Activated CD4-positive, alpha-beta T cell treated with anti-CD3 and anti-CD28 coated beads, Interleukin-2, amount 10 ng/mL, durations not matched to agents 7 days and 5 days (primary cell): ENCODE measurements at places on chromosomes 6 and 20. TPM values are rescaled to one million over a fixed set of nuclear protein-coding genes. Genes with fewer than 3 reads are reported as not detected.

OPN5 gene
- not detected for total RNA-seq

RBPJL gene
- not detected for total RNA-seq

VSTM2L gene
- total RNA-seq: not detected

HLA-DRB5 gene
- total RNA-seq: 27.9 TPM

TMEM217 gene
- total RNA-seq: 1.3 TPM

KCNS1 gene
- total RNA-seq: not detected

HUS1B gene
- total RNA-seq: 1.5 TPM

CLPSL2 gene
- total RNA-seq: not detected

CRISP2 gene
- total RNA-seq: not detected

CEBPB gene
- 17.9 TPM for total RNA-seq

IP6K3 gene
- not detected for total RNA-seq

SGK2 gene
- total RNA-seq: 0.40 TPM

C6orf52 gene
- total RNA-seq: 1.1 TPM

PPP1R3D gene
- 7.5 TPM for total RNA-seq

SLC22A7 gene
- not detected for total RNA-seq

ID4 gene
- not detected for total RNA-seq

CMTR1 gene
- 90.9 TPM for total RNA-seq

GZF1 gene
- total RNA-seq: 15.5 TPM

MYO6 gene
- 0.65 TPM for total RNA-seq

SIRPD gene
- total RNA-seq: 0.27 TPM

FLRT3 gene
- total RNA-seq: not detected

SYNDIG1 gene
- total RNA-seq: not detected
